ENCODE measurements at places on chromosomes 4 and X. TPM values are rescaled to one million over a fixed set of nuclear protein-coding genes. Genes with fewer than 3 reads are reported as not detected.

IGSF1 gene
- total RNA-seq: 19.5 TPM

GRCh38 chr4:84848432-84848831 lies 118.1 kb downstream of the WDFY3 start:
- no peak for DNase-seq
- H3K36me3 ChIP-seq: no peaks in the 10 kb centered on the region
- no peaks in the 10 kb centered on the region for H3K27me3 ChIP-seq

TLR7 gene
- not detected for total RNA-seq

DNA sequence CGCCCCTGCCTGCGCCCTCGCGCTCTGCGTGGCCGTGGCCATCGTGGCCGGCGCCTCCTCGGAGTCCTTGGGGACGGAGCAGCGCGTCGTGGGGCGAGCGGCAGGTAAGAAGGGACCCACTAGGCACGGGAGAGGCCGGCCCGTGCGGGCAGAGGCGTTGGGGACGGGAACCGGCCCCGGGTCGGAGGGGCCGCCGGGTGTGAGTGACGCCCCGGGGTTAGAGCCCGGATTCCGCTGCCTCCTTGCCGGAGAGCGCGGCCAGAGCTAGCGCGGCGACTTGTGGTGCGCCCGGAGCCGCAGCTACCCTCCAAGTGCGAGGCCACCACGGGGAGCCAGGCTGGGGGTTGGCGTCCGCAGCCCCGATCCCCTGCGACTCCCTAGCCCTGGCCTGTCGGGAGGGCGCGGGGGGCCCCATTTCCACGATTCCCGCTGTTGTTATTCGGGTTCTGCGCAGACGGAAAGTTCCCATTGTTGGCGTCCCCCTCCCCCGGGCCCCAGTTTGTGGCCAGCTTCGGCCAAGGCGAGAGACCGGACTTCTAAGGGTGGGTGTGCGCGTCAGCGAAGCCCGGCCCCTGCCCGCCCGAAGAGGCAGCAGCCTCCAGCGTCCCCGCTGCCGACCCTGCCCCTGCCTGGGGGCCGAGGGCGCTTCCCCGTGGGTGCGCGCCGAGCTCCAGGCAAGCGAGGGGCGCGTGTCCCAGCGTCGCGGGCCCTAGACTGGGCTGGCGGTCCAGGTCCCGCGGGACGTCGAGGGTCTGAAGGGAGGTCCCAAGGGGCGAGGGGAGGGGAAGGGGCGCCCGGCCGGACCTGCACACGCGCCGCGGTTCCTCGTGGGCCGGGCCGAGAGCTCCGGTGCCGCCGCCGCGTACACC lies 1.1 kb downstream of the FGFR3 start:
- no peak overlapping the region for H3K27ac ChIP-seq
- H3K27me3 ChIP-seq: peaks cover 49% of the 10 kb centered on the region
- peak overlapping the region; percentile 67 for H3K4me3 ChIP-seq
- peak; percentile 57 for DNase-seq
- no peaks in the 10 kb centered on the region for H3K36me3 ChIP-seq
- 0 out of 2 replicates have a peak, but pooled peaks cover 4% of the 10 kb centered on the region for H3K4me1 ChIP-seq

CLDN34 gene
- total RNA-seq: 0.19 TPM

DNA sequence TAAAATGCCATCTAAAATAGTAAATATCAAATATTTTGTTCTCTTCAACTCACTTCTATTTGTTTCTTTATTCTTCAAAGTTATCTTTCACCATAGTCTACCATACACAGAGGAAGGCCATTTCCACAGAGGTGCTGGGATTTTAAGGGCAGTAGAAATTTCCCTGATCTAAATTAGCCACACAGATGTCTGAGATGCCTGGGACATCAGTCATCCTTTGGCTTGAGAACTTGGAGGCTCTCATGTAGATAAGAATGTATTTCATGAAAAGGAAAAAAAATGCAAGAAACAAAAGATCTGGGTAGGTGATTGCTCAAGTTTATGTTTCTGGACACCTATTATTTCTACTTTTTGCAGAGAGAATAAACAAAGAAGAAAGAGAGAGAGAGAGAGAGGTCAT lies 1008.2 kb downstream of the NLGN4X start:
- no peaks in the 10 kb centered on the region for H3K27me3 ChIP-seq

GRCh38 chr4:147689067-147689466 lies 5.1 kb upstream of the PRMT9 start:
- H3K27me3 ChIP-seq: no peaks in the 10 kb centered on the region
- no peaks in the 10 kb centered on the region for H3K36me3 ChIP-seq
- DNase-seq: no peak
- no peak overlapping the region for H3K27ac ChIP-seq
- H3K4me1 ChIP-seq: peaks cover 12% of the 10 kb centered on the region

AKAP4 gene
- total RNA-seq: not detected

- DNase-seq: no peak
- H3K36me3 ChIP-seq: no peaks in the 10 kb centered on the region
- 0 out of 2 replicates have a peak overlapping the region, but pooled peaks have one; percentile 41 for H3K4me3 ChIP-seq
- H3K27ac ChIP-seq: no peak overlapping the region
- peaks cover 4% of the 10 kb centered on the region for H3K4me1 ChIP-seq
Measured at GRCh38 chrX:153944800-153945150, 332 bp upstream of the RENBP start.

DNA sequence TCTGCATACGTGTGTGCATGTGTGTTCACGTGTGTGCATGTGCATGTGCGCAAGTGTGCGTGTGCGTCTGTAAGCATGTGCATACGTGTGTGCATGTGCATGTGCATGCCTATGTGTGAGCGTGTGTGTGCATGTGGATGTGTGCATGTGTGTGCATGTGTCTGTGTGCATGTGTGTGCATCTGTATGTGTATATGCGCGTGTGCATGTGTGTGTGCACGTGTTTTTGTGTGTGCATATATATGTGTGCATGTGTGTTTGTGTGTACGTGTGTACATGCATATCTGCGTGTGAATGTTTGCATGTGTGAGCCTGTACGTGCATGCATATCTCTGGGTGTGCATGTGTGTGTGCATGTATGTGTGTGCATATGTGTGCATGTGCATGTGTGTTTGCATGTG lies 35.7 kb upstream of the DRD5 start:
- no peak for DNase-seq
- no peaks in the 10 kb centered on the region for H3K27me3 ChIP-seq
- no peaks in the 10 kb centered on the region for H3K36me3 ChIP-seq

Data from GM23338 (cell line).